Right lung (tissue), 10 donors: ENCODE measurements at places on chromosomes 5 and 9. TPM values are rescaled to one million over a fixed set of nuclear protein-coding genes. Genes with fewer than 3 reads are reported as not detected.

- DNase-seq = no peak
Observed at GRCh38 chr5:170046241-170046640, 59.5 kb upstream of the FOXI1 start.

DNA sequence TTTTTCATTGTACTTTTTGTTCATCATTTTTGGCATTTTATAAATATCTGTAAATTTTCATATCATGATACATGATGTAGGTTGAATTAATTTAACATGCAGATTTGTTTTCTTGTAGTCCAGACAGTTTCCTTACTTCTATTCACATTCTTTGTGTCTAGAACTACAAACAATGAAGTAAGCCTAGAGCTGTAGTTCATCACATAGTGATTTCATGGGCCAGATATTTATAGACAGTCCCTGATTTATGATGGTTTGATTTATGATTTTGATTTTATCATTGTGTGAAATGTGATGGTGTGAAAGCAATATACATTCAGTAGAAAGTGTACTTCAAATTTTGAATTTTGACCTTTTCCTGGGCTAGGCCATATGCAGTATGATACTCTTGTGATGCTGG is 139.0 kb downstream of the ARHGEF28 start:
- no peak for DNase-seq

GRCh38 chr9:134959971-134960310 is 42.2 kb upstream of the FCN1 start:
- no peak for DNase-seq

DNA sequence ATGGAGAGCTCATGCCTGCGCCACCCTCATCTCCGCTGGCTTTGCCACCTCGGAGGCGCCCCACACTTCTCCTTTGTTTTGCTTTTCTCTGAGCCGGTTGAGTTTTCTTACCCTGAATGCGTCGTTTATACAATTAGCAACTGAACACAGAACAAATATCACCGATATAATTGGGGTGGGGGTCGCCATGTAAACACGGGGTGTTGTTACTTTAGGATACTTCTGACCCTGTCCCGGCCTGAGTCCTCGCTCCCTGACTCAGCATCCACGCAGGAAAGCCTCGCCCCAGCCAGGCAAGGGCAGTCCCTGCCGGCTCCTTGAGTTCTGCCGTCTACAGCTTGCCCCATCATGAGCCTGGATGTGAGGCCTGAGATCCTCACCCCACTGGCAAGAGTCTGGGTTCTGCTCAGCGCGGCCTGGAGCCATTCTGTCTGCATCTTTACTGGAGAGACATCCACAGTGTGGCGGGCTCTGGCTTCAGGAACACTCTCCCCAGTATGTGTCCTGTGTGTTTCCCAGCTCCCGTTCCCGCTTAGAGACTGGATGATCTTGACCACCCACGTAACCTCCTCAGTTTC is 5.5 kb downstream of the NKX2-5 start:
- no peak for DNase-seq

The FAM221B gene
- 0.48 TPM for polyA plus RNA-seq

GRCh38 chr9:109179801-109180523 is 12.9 kb upstream of the FRRS1L start:
- no peak for DNase-seq

DNA sequence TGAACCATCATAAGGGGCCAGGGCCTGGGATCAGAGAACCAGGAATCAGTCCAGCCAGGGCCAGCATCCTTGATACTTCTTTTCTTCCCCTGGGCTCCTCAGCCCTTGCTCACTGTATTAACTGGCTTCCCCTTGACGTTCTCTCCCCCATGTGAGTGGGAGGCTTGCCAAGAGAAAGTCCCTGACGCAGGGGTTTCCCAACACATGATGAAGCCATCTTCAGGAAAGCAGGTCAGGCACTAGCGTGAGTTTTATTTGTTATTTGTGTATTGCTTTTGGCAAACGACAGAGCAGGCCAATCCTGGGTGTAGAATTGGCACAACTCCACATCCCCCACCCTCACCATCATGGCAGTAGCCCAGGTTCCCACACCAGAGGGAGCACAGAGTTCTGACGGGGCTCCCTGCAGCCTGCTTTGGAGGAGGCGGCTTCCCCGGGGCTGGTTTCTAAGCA is 165.5 kb upstream of the NFIL3 start:
- DNase-seq = peak; percentile 38

The SEMA5A gene
- polyA plus RNA-seq = 14.2 TPM

DNA sequence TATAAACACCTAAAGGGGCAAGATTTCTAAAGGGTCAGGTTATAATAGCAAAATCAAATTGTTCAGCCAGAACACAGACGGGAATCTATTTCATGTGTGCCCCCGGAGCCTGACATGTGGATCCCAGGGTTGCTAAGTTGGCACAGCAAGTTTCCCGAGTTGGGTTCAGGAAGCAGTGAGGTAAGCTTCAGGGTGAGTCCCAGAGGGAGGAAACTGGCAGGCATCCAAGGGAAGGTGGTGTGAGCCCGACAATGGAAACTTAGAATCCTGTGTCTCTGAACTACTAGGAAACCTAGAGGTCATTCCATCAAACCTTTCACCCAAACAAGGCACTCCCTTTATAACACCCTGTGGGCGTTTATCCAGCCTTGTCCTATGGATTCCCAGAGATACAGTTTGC is 98.4 kb downstream of the ADRB2 start:
- no peak for DNase-seq

DNA sequence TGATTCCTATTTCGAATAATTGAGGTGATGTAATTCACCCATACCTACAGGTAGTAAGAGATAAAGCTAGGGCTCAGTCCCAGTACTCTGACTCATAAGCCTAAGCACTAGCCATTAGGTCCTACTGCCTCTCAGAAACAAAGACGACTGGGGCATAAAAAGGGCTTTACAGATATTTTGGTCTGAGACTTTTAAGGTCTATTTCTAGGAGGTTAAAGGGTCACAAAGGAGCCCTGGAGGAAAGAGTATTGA is 69.8 kb downstream of the SGCD start:
- no peak for DNase-seq

GRCh38 chr9:131995382-131995781 is 84.3 kb downstream of the MED27 start:
- DNase-seq = no peak

DNA sequence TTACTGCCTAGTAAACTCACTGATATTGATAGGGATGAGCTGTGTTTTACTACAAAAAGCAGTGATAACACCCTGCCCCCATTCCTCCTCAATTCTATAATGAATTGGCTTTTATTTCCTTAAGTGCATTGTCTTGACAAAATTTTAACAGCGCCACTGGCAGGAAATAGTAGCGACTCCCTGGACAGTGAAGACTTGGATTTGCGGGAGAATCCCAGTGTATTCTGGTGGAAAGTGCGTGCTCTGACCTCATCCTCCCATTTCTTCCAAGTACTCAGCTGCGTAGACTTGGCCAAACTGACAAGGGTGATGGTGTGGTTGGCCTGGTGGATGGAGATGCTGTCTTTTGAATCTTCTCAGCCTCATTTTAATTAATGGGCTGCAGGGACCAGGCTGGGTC is 5.3 kb downstream of the TRIO start:
- DNase-seq = no peak

DNA sequence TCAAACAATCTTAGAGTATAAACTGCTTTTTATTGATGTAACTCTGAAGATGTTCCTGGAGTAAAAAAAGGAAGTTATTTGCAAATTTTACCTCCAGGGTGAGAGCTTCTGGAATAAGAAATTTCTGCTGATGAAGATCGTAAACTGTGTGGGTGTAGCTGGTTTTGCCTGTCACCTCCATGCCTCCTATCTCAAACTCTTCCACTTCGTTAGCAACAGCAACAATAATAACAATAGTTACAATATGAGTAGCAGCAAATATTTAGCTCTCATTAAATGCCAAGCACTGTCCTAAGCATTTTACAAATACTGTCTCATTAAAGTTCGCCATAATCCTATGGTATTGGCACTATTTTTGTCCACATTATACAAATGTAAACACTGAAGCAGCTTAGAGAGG is 57.9 kb downstream of the GCNT1 start:
- DNase-seq = no peak

The PCDH12 gene
- polyA plus RNA-seq = 41.9 TPM

DNA sequence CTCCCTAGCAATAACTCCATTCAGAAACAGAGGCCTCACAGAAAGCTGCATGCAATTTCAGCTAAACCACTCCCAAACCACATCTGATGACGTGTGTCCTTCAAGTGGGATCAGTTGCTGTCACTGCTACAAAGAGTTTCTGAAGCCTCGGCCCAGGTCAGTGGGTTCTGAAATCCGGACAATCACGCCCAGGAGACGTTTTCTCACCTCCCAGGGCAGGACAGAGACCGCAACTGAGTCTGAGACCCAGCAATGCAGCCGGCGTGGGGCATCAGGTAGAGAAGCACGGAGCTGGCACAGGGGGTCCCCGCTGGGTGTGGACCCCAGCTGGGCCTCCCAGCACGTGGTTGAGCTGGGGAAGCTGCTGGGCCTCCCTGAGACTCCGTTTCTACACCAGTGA is 2.6 kb upstream of the UBE2QL1 start:
- DNase-seq = no peak

- no peak for DNase-seq
Observed at GRCh38 chr5:142287973-142288313, 36.9 kb downstream of the SPRY4 start.

DNA sequence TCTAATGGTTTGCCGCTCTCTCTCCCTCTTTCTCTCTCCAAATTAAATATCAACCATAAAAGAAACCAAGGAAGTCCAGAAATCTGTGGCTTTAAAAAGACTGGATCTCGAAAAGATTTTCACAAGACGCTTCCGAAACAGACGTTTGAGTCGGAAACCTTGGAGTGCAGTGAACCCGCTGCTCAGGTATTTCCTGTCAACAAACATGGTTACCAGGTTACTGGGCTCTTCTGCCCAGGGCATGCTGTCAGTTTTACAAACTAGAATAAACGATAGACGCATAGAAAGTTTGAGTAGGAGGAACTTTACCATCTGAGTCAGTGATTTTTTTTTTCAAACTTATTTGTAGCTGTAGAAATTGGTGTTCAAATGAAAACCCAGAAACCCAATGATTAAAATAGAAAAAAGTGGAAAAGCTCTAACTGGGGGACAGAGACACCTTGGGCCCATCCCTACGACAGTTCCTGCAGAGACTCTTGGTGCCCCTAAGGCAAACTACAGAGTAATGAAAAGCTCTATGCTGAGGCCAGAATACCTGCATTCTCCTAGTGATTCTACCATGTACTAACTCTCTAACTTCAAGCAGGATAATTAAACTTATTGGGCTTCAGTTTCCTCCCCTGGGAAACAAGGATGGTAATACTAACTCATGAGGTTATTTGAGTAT is 90.0 kb downstream of the DOCK8 start:
- DNase-seq = peak; percentile 17

DNA sequence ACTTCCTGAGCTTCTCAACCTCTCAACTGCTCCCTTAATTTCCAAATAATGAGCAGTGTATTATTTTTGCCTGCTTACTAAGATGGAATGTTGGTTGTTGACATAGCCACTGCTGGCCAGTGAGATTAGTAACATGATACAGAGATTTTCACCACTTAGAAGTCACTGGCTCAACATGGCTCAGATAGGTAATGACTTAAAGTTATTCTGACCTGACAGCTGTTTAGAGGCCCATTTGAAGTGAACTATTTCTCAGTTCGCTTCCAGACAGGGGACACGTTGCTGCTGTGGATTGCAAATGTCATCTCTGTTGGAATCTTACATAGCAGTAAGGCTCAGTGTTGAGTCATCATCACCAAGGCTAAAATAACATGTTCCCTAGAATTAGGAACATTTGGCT is 490.2 kb downstream of the TLE4 start:
- DNase-seq = no peak

DNA sequence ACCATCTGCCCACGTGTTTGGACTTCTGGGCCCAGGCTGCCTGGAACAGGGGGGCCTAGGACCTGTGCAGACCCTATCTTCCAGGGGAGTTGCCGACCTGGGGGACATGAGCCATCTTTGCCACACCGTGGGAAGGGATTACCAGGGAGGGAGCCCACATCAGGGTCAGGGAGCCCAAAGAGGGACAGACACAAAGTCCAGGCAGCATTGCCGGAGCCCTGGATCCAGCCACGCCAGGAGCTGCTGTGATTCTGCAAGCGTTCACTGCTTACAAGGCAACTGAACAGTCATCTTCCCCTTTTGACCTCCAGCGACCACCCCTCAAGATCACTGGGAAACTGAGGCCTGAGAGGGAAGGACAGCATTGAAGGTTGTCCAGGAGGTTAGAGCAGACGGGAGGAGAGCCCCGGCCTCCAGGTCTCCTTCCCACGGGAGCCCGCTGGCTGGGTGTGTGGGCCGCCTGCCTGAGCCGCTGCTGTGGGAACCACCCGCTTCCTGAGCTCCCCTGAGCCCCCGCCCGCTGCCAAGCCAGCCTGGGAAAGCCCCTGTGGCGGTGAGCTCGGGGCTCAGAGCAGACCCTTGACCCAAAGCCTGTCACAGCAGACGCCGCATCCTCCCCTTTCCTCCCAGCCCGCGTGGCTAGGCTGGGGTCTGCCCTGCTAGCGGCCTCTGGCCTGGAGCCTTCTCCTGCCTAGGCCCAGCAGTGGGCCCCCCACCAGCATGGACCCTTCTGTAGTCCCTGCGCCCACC is 17.1 kb upstream of the NOTCH1 start:
- DNase-seq = no peak
